ENCODE measurements at places on chromosomes 4 and X.

- no peak for DNase-seq
Measured at GRCh38 chr4:150713251-150713650, 131.3 kb downstream of the MAB21L2 start.

DNA sequence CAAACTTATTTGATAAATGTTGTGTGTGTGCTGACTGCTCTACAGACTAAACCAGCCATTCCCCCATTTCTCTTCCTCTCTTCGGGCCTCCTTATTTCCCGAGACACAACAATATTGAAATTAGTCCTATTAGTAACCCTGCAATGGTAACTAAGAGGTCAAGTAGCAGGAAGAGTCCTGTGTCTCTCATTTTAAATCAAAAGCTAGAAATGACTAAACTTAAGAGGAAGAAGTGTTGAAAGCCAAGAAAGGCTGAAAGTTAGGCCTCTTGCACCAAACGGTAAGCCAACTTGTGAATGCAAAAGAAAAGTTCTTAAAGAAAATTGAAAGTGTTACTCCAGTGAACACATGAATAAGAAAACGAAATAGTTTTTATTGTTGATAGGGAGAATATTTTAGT, 357.8 kb upstream of the SLC7A11 start:
- DNase-seq = no peak

DNA sequence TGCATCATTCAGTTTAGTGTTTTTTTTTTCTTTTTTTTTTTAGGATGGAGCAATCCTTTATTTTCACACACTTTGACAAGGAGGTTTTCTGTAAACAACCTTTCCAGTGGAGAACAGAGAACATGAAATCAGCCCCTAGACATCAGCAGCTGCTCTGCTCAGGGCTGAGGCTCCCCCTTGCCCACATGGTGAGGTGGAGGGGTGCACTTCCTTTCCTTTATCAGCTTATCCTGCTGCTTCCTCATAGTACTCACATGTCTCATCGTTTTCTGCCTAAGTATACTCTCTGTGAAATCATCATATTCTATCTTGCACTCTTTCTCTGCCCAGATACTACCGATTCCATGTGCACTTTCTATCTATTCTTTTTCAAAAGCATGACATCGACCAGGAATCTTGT, 47.6 kb upstream of the PRSS12 start:
- peak; percentile 78 for DNase-seq

DNA sequence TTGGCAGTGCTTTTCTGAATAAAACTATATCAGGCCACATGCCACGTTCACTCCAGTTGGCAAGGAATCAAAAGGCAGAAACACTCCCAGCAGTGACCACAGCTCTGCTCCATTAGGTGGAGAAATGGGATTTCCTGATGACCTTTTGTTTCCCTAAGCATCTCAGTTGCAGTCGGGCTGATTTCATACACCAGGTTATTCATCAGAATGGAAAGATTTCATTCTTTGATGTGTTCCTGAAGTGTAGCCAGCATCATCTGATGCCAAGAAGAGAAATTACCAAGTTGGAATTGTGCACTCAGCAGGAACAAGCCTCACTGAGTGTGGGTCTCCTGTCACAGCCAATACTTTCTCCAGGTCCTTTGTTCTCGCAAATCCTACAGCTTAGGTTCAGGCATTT, 193.7 kb downstream of the SPATA18 start:
- DNase-seq = no peak

GRCh38 chrX:119118780-119119395, 8.7 kb downstream of the KIAA1210 start:
- DNase-seq = peak; percentile 49

DNA sequence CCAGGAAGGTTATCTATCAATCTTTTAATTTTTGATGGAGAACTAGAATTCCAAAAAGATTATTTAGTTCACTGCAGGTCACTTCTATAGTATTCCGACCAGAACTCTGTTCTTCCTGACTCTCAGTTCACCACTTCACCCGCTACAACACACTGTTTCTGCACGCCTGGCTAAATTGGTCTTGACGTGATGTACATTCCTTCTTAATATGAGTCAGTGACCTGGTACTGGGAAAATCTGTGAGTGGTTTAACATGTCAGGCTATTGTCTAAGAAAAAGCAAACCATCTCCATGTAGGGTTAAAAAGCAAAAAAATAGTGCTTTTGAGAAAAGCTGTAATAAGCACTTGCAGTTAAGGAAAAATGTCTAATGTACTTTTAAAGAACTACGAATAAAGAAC, 120.4 kb downstream of the NDST3 start:
- peak; percentile 84 for DNase-seq

DNA sequence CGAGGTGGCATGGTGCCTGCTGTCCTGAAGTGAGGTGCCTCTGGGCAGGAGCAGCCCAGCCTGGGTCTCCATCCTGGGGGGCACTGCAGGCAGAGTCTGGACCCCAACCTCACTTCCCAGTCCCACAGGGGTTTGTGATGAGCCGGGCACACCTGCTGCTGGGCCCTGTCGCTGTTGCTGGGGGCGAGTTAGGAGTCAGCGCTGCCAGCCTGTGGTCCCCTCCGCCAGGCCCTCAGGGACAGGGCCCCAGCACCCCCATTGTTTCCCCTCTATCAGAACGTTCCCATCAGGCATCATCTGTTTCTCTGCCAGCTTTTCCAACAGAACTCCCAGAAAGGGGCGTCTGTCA, 23.4 kb downstream of the WFS1 start:
- DNase-seq = no peak

DNA sequence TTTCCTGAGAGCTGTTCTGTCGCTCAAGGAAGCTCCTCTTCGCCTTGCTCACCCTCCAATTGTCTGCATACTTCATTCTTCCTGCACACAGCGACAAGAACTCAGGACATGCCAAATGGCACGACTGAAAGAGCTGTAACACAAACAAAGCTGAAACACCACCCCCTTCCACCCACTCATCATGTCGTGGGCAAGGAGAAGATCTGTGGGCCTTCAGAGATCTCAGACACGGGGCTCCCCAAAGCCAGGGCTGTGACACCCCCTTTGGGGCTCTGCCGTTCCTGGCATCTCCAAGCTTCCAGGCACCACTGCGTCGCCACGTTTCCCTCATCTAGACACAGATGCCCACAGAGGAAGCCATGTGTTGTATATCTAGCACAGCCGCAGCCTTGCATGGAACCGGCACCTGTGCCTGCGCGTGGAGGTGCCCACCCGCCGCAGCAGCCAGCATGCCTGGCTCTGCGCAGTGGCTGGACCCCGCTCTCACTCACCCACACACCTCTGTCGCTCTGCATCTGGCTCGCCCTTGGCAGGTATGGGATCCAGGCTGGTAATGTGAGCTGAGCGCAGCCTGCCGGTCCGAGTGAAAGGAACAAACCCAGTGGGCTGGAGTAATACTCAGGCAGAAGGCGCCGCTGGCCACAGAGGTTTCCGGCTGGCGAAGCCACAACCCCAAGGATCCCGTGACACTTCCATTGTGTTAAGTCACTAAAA, 676.4 kb upstream of the INTU start:
- DNase-seq = no peak

DNA sequence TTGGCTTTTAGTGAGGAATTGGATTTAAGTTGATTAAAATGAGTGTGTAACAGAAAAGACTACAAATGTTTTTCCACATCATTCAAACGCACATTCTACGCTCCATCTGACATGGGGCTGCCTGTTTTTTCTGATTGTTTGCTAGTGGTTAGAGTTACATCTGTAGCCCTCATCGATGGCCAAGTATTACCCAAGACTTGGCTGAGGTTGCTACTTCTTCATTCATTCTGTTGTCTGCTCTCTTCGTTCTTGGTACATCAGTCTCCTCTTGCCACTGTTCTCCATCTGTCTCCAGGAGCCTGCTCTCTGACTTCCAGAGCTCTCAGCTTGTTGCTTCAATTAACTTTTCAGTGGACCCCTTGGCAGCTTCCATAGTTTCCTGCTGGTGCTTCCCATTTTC, 1844.6 kb upstream of the TENM3 start:
- no peak for DNase-seq
